ENCODE measurements at places on chromosomes 6 and 20.

- DNase-seq: no peak
Observed at GRCh38 chr20:42150230-42150629, 532.1 kb upstream of the CHD6 start.

GRCh38 chr20:34528921-34529297 is 12.7 kb downstream of the DYNLRB1 start:
- peak; percentile 27 for DNase-seq

- DNase-seq: no peak
Observed at GRCh38 chr6:96286503-96286902, 235.1 kb upstream of the UFL1 start.

- DNase-seq: peak; percentile 77
Observed at GRCh38 chr6:53327017-53327395, 21.7 kb downstream of the ELOVL5 start.

- DNase-seq: no peak
Observed at GRCh38 chr20:62132421-62132820, 10.1 kb downstream of the LSM14B start.

- DNase-seq: peak; percentile 8
Observed at GRCh38 chr20:52047811-52048764, 143.5 kb downstream of the ZFP64 start.

DNA sequence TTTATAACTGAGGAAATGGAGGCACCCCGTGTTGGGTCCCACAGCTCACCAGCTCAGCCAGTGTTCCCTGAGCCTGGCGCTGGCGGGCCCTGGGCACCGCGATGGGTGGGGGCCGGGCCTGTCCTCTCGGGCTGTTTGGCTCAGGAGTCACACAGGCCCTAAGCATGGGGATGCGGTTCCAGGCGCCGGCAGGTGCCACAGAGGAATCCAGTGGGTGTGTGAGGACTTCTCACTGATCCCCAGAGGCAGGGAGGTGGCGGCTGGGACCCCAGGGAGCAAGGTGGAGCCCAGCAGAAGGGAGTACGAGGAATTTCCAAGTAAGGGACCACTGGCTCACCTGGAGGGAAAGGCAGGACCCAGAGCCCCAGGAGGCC is 57.5 kb downstream of the IRF4 start:
- no peak for DNase-seq

GRCh38 chr20:52212943-52213342 is 21.4 kb upstream of the ZFP64 start:
- DNase-seq: no peak

DNA sequence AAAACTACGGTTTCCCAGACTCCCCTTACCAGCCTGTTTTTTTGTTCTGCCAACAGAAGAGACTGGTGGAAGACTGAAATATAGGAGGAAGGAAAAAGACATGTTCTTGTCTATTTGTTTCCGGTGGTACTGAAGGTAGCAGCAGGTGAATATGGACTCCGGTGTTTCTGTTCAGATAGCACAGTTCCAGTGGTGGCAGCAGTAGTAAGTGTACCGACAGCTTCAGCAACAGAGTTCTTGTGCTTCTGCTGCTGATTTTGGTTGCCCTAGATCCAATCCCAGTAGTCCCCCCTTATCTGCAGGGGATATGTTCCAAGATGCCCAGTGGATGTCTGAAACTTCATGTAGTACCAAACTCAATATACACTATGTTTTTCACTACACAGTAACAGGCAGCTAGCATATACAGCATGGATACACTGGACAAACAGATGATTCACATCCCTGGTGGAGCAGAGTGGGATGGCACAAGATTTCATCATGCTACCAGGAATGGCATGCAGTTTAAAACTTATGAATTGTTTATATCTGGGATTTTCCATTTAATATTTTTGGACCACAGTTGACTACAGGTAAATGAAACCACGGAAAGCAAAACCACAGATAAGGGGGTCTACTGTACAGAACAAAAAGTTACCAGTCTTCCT is 301.8 kb downstream of the BTBD9 start:
- peak; percentile 64 for DNase-seq

- no peak for DNase-seq
Observed at GRCh38 chr6:41651962-41652657, 13.8 kb downstream of the MDFI start.

DNA sequence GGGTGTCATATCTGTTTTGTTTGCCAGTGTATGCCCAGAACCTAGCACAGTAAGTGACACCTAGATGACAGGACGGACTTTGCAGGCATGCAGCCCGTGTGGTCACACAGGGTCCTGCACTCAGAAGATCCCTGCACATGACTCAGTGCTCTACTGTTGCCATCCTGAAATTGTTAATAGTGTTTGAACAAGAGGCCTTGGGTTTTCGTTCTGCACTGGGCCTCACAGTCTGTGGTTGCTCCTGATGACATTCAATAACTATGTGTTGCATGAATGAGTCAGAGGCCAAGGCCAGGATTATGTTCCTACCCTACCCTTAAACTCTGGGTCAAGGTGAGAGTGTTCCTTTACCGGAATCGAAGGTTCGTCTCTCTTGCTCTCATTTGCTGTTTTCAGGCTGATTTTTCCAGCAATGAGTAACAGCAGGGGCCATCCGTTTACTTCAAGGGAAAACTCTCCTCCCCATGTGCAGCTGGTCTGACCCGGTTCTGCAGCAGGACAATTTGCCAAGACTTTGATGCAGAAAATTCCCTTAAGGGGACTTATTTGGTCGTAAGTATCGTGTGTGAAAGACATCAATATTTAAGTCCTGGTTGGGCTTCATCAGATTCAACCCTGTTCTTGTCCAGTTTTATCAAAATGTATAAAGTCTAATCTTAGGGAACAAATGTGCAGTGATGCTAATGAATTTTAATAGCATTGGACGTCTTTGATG is 13.0 kb upstream of the PFDN4 start:
- DNase-seq: no peak

DNA sequence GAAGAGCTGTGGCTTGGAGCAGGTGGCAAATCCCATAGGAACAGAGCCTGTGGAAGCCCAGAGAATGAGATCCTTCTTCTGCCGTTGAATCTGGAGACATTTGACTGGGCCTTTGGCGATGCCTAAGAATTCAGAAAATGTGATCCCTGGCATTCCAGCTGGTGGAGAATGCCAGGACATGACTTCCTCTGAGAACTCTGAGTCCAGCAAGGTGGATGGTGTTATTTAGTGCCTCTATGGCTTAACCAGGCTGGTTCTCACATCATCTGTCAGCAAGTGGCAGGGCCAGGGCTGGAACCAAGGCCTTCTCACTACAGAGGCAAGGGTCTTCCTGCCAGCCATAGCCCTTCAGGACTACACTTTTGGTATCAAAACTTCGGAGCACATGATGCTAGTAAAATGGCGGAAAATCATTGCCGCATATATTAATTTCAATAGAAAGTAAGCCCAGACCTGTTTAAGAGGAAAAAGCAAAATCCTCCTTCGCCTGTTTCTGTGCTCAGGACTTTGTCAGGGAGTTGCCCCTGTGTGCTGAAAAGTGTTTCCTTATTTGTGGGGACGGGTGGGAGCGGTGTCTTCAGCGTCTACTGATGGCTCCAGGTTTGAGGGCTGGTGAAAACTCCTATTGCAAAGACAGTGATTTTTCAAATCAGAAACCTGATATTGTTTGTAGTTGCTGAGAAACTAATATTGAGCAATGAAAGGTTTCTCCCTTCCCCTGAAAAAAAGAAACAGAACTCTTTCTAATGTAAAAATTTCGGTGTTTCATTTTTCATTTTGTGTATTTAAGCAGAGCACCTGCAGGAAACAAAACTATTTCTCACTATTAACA is 23.9 kb downstream of the DUSP22 start:
- DNase-seq: no peak

GRCh38 chr20:38307371-38308046 is 3.6 kb downstream of the BPI start:
- peak; percentile 28 for DNase-seq

DNA sequence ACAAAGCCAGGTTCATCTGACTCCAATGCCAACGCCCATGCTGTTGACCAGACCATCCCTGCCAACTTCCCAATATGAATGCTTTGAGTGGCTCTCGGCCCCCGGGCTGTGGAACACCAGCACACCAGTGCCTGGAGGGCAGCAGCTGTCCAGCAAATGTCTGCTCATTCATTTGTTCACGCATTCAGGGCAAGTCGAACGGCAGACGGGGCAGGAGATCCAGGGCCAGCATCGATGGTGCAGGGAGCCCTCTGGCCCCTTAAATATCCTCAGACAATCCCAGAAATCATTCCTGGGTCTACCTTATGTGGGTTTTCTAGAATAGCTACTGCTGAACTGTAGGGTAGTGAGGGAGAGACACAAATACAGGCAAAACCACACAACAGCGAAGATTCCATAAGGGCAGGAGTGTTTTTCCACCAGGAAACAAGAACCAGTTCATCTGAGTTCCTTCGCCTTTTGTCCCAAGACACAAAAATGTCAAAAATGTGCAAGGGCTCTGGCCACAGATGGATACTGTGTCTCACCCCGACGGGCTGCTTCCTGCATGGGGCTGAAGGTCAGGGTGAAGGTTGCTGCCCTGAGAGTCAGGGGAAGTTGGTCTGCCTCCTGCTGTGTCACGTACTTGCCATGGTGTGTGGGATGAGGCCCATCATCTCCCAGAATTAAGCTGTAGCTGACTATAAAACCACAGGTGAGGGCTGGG is 15.5 kb downstream of the RIPOR3 start:
- peak; percentile 23 for DNase-seq

DNA sequence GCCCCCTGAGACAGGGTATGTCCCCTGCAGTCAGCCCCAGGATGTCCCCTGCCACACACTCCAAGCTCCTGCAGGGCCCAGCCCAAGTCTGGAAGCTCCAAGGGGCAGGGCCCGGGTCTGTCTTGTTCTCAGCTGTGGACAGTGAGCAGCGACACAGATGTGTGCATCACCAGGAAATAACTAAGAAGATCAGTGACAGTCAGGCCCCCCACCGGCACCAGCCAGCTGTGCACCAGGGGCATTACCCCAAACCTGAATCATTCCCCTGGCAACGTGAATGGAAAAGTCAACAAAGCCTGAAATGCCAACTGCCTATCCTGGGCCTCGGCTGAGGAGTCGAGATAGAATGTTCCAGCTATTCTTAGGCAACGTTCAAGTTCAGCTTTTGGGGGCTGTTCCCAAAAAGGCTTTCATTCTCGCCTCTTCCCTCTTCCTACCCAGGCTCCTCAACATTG is 105.0 kb downstream of the PREX1 start:
- peak; percentile 82 for DNase-seq

GRCh38 chr6:45450831-45451230 is 73.1 kb upstream of the SUPT3H start:
- no peak for DNase-seq

DNA sequence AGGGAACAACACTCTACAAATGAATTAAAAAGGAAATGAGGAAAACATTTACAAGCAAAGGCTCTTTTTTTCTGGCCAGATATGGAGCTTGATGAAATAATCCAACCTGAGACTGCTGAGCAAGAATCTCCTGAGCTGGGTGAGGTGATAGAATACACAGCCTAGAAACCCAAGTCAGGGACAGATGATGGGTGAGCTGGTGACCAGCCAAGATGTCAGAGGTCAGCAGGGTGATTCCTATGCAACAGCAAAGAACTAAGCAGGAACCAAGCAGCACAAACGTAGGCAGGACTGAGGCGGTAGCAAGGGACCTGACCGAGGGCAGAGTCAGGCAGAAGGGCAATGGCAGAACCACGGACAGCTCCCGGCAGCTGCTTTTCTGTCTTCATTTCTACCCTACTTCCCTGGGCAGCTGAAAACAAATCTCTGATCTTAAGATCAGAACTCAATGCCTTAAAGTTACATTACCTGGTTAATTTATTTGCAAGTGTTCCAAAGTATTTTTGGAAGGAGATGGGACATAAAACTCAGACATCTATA is 75.1 kb downstream of the CDC40 start:
- peak; percentile 66 for DNase-seq

DNA sequence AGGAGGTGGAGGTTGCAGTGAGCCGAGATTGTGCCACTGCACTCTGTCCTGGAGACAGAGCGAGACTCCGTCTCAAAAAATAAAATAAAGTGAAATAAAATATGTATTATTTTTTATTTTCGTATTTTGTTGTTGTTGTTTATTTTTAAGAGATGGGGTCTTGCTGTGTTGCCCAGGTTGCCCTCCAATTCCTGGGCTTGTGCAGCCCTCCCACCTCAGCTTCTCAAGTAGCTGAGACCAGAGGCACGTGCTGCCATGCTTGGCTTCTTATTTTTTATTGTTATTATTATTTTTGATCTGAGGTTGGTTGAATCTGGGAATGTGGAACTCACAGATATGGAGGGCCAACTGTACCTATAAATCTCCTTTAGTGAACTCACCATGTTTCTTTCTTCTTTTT is 10.1 kb downstream of the KPNA5 start:
- DNase-seq: no peak

- DNase-seq: peak; percentile 26
Observed at GRCh38 chr20:58514321-58515232, 622 bp downstream of the APCDD1L start.

DNA sequence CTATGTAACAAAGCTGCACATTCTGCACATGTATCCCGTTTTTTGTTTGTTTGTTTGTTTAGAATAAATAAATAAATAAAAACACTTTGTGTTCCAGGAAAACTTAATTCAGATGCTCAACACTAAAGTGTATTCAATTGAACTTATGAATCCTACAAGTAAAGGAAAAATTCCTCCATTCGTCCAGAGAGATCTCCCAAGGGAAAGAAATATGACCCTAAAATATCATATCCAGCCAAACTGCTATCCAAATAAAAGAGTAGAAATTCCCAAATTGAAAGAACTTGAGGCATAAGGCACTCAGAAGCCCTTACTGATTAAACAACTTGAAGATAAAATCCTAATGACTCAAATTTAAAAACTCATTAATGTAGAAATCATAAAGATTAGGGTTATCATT is 90.4 kb downstream of the MOXD1 start:
- DNase-seq: no peak

DNA sequence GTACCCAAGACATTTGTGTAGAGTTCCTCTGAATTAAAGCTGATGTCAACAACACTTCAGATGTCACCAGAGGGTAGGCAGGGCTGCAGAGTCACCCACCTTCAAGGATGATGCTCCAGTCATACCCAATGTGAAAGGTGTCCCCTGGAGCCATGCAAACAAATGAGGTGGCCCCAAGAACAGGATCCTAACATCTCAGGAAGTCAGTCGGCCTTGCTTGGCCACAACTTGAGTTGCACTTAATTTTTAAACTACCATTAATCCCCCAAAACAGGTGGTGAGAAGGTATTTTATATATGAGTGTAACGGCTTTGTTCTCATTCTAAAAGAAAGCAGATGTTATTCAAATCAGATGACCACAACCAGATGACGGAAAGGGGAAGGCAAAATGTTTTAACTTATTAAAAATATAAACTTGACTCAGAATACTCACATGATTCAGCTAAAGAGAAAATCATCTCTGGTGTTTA is 21.1 kb upstream of the SERPINB1 start:
- DNase-seq: no peak

DNA sequence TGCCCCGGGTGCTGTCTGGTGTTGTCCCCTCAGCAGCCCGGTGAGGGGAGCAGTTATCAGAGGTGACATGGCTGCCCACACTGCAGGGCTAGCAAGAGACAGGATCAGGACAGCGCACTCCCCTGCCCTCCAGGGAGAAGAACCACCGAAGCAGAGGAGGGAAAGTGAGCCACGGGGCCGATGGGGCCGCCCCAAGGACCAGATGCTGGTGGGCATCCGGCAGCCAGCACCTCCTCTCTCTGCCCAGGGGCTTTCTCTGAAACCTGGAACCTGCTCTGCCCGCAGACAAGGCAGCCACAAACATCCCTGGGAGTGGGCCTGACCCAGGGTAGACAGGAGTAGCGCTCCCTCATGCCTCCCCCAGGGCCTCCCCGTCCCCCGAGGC is 163.0 kb upstream of the CST7 start:
- no peak for DNase-seq

- no peak for DNase-seq
Observed at GRCh38 chr6:119067091-119067490, 11.4 kb downstream of the FAM184A start.
